ENCODE measurements at places on chromosomes 4 and X. TPM values are rescaled to one million over a fixed set of nuclear protein-coding genes. Genes with fewer than 3 reads are reported as not detected.

Gene DUX4
- total RNA-seq, result not detected

Gene DTHD1
- total RNA-seq, result not detected

- H3K27ac ChIP-seq, result peak overlapping the region; percentile 64
- peaks cover 22% of the 10 kb centered on the region for H3K4me1 ChIP-seq
- peaks cover 20% of the 10 kb centered on the region for H3K27me3 ChIP-seq
- no peaks in the 10 kb centered on the region for H3K36me3 ChIP-seq
These were observed 112.2 kb downstream of the DHX15 start for GRCh38 chr4:24472161-24472510.

Gene EREG
- total RNA-seq, result 2.2 TPM

- DNase-seq, result no peak
- no peaks in the 10 kb centered on the region for H3K36me3 ChIP-seq
- H3K4me3 ChIP-seq, result no peak overlapping the region
- H3K27ac ChIP-seq, result peak overlapping the region; percentile 89
- no peaks in the 10 kb centered on the region for H3K27me3 ChIP-seq
- H3K4me1 ChIP-seq, result peaks cover 44% of the 10 kb centered on the region
These were observed 25.8 kb downstream of the DOCK11 start for GRCh38 chrX:118521435-118521834.

Gene PCDH11X
- not detected for total RNA-seq

Gene GAGE12J
- not detected for total RNA-seq

Gene NAT8L
- 0.64 TPM for total RNA-seq

DNA sequence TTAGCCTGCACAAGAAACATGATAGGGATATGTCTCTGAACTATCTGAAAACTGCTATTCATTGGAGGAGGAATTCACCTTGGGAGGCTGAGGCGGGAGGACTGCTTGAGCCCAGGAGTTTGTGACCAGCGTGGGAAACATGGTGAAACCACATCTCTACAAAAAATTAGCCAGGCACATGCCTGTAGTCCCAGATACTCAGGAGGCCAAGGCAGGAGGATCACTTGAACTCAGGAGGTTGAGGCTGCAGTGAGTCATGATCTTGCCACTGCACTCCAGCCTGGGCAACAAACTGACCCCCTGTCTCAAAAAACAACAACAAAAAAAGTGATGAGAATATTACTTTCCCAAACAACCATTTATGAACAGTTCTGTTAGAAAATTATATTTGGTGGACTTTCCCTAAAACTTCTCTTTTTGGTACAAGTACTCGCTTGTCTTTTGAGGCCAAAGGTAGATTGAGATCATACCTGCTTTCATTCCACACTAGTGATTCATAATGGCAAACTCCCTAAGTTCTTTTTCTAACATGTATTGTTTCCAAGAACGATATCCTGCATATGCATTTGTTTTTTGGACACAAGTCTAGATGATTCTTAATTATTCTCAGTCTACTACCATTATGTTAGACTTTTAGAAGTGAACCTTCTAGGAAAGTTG lies 33.4 kb downstream of the METTL14 start:
- no peak overlapping the region for H3K4me3 ChIP-seq
- H3K27me3 ChIP-seq, result no peaks in the 10 kb centered on the region
- H3K4me1 ChIP-seq, result peaks cover 13% of the 10 kb centered on the region
- H3K36me3 ChIP-seq, result peaks cover 33% of the 10 kb centered on the region

DNA sequence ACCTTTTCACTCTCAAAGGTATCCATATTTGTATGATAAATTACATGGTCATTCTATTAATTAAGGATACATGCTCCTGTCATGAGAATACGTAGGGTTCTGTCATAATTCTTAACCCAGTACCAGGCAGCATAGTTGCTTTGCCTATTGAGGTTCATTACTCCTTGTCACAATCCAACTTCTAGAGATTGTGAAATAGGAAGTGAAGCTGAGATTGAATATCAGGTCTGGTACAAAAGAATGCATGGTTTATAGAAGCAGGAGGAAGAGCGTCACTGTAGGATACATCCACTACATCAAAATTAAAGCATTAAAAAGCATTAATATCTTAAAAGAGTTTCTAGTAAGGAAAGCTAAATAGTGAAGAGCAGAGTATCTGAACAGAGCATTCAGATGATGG lies 647.0 kb downstream of the IQCM start:
- no peaks in the 10 kb centered on the region for H3K27me3 ChIP-seq
- no peaks in the 10 kb centered on the region for H3K4me1 ChIP-seq
- no peak for DNase-seq
- H3K27ac ChIP-seq, result no peak overlapping the region

DNA sequence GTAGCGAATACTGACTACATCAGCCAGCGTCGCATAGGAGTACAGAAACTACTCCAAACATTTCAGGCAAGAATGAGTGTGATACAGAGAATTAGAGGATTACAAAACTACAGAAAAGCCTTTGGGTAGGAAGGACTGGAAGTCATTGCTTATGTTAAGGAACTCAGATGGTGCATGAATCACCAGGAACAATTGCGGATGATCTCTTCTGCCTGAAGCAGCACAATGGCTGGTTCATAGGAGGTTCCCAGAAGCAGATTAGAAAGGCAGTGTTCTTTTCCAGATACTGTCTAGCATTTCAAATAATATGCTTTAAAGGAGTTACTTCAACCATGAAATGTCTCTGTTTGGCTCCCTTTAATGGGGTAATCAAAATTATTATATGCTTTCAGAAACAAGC lies 42.5 kb upstream of the MAP9 start:
- H3K4me3 ChIP-seq, result no peak overlapping the region
- no peaks in the 10 kb centered on the region for H3K4me1 ChIP-seq
- H3K27me3 ChIP-seq, result peaks cover 6% of the 10 kb centered on the region
- no peak for DNase-seq
- H3K27ac ChIP-seq, result no peak overlapping the region

Gene CFAP299
- not detected for total RNA-seq

Gene LDB2
- 8.7 TPM for total RNA-seq
